CD4-positive, alpha-beta T cell treated with Interleukin-15 for 4 hours (primary cell): ENCODE measurements at places on chromosomes 5 and 9.

DNA sequence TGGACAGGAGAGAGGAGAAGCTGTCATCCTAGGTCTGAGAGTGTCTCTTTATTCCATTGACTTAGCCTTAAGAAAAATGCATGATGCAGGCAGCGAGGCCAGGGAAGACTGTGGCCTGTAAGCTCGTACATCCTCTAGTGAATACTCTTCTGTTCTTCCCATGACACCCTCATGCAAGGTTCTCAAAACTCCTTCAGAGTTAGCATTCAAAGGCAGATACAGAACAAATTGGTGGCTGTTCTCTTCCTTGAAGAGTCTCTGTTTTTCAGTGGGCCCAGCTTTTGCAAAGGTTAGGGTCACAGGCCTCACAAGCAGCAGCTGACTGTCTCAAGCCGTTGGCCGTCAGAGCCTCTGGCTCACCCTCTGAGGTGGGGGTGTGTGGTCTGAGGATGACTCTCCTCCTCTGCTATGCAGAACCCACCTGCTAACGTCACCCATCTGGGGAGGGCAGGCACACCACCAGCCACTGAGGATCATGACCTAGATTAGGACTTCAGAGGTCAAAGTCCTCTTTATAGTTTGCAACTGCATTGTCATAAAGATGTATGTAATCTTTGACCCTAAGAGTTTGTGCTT is 15.1 kb downstream of the ADCY2 start:
- DNase-seq: no peak

DNA sequence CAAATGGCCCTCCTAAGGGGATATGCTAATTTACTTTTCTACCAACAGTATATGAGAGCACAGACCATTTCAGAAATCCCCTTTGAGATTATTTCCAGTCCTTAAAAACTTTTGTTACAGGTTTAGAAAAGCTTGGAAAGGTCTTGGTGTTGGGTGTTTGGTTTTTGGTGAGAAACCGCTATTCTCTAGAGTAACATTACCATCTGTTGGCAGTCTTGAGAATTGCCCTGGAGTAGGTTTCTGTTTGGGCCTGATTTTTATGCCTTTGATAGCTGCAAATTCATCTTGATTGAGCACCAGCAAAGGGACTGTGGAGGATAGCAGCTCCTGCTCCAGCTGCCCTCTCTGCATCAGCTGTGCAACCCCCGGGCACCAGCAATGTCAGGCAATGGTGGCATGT is 8.0 kb downstream of the NUDT2 start:
- no peak for DNase-seq

GRCh38 chr5:181203777-181204112 is 1.3 kb downstream of the TRIM7 start:
- no peak for DNase-seq

DNA sequence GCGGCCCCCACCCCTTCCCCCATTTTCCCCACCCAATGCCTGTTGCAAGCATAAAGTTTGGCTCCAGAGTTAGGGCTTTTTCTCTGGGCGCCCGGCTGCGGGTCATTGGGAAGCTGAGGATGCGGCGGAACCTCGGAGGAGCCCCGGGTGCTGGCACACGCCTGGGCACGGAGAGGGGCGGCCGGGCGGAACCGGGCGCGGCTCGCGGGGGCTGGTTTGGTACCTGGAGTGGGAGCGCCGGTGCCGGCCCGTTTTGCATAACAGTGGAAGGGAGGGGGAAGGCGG is 1.2 kb downstream of the PPARGC1B start:
- DNase-seq: no peak

GRCh38 chr5:114223866-114224265 is 138.0 kb upstream of the KCNN2 start:
- no peak for DNase-seq

DNA sequence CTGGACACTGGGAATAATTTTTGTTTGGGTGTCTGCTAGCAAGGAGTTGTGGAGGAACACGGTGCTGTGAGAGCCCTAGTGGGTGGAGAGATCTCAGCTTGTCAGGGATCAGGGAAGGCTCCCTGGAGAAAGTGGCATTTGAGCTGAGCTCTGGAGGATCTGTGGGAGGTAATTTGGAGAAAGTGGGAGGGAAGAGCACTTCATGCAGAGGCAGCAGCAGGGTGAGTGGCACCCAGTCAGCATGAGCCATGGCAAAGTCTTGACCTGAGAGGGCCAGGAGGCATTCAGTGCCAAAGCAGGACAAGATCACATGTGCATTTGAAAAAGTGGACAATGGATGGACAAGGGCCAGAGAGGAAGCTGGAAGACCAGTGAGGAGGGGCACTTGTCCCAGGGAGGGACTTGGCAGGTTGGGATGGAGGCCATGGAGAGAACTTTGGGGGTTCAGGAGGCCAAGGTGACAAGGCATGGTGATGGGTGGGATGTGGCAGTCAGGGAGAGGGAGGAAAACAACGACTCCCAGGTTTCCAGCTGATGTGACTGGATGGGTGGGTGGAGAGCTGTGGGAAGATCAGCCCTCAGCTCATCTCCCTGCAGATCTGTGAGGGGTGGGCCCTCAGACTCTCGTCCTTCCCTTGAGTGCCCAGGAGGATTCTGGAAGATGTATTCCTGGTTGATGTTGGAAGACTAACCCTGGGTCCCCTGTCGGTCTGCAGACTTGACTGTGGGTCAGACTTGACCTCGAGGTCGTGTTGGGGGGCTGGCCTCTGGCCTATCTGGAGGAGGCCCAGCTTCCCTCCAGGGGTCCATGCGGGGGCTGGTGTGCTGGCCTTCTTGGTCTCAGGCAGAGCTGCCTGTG is 68.9 kb upstream of the PITX1 start:
- DNase-seq: no peak

DNA sequence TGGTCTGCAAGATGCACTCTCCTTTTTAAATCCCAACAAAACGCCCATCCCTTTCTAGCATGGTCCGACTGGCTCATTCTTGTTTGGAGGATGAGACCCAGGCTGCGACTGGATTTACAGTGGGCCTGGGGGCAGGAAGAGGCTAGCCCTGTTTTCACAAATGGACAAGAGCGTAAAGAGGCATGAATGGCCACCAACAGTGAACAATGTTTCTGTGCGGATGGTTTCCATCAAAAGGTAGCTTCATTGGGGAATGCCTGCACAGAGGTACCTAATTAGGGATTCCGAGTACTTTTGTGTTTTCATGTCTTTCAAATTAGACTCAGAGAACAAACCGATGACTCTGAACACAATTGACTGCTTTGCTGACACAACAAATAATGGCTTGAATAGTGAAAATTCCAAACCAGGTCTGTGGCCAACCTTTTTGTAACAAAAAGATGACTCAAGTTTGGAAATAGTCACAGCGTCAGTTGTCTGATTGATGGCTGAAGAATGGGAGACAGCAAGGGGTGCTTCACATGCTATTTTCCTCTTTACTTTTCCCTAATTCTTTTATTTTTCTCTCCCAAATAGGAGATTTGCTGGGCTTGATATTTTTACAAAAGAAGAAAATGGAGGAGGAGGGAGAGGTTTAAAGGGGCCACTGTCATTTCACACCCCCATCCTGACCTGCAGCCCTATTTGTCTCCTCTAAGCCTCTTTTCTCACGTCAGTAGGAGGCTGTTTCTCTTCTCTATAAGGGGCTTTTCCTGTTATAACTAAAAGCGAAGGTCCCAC is 208.1 kb upstream of the S1PR3 start:
- no peak for DNase-seq

GRCh38 chr9:78001946-78002731 is 29.5 kb downstream of the GNAQ start:
- DNase-seq: no peak

GRCh38 chr9:38413283-38413682 is 11.0 kb downstream of the IGFBPL1 start:
- no peak for DNase-seq

GRCh38 chr5:81234299-81234698 is 1.2 kb downstream of the CKMT2 start:
- no peak for DNase-seq

- DNase-seq: no peak
These were observed 119.8 kb downstream of the PLPPR1 start for GRCh38 chr9:101148344-101148743.

DNA sequence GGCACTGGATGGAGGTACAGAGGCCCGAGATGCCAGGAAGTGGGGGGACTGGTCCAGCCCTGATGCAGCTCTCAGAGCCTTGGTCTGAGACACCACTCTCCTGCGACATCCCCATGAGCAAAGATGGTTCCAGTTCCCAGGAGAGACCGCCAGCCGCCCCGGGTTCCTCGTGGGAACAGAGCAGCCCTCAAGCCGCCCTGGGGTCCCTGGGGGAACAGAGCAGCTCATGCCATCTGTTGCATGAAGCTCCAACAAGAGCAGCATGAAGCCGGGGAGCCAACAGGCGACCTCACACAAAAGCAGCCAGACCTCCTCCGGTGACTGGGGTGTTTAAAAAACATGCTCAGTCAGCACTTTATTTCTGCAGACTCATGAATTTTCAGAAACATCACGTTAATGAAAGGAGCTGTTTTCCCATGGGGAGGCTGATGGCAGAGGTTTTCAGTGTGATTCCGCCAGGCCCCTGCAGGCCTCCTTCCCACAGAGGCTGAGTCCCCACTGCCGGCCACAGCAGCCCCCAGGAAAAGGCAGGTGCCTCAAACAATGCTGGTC is 6.2 kb downstream of the SLC6A18 start:
- DNase-seq: no peak

GRCh38 chr9:130682421-130683121 is 11.0 kb upstream of the EXOSC2 start:
- peak; percentile 52 for DNase-seq

GRCh38 chr9:4686112-4686511 is 6.7 kb downstream of the CDC37L1 start:
- no peak for DNase-seq

DNA sequence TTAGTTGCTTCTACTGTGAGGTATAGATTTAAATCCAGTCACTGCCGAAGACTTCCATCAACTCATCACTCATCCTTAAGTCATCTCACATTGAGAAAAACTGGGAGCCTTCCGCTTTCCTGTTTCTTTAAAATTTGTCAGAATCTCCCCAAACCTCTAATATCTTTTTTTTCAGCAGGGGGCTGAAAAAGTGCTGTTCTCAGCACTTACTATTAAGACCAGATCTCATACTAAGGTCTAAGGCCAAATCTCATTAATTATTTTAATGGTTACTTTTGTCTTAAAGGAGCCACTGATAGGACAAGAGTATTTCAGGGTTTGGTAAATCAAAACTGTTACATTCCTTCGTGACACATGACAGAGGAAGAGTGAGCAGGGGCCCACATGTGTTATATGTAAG is 134.6 kb upstream of the PRSS3 start:
- DNase-seq: no peak

- DNase-seq: no peak
These were observed 7.1 kb downstream of the FPGS start for GRCh38 chr9:127809540-127810377.

DNA sequence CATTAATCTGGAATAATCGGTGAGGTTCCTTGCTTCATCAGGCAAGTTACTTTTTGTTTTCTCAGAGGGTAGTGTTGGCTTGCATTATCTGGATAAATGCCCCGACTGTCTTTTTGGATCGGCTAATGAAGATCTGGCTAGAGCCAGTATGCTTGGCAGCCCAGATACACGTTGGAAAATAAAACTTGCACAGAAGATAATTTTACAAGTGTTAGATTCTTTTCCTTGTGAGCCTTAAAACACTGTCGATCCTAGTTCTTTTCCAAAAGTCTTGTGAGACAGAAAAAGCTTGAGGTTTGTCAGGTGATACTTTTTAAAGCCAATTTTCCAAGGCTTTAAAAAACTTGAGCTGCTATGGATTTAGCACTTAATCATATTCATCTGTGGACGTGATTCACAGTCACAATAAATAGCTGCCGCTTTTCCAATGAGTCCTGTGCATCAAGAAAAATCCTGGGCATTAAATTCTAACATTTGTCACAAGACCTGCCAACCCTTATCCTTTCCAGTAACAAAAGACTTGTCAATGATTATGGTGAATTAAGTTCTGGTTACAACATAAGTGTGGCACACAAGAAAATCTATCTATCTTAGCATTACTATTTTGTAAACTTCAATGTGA is 68.5 kb downstream of the PRLR start:
- DNase-seq: no peak

DNA sequence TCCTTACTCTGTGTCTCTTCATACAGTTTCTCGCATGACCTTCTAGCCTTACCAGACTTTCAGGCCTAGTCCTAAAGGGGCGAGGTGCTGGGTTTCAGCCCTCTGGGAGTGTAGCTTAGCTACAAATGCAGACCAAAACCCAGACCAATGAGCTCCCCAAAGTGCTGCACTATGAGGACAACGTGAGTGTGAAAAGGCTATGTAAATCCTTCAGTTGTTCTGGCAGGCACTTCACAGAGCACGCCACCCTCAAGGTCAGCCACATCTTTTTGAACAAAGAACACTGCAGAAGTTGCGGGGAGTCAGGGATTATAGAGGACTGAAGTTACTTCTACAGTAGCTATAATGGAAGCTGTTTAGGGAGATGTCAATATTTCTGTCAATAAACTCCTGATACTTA is 301.7 kb downstream of the MARCHF11 start:
- DNase-seq: no peak

- DNase-seq: no peak
These were observed 220.5 kb downstream of the NR2F1-AS1 start for GRCh38 chr5:93360436-93361088.

DNA sequence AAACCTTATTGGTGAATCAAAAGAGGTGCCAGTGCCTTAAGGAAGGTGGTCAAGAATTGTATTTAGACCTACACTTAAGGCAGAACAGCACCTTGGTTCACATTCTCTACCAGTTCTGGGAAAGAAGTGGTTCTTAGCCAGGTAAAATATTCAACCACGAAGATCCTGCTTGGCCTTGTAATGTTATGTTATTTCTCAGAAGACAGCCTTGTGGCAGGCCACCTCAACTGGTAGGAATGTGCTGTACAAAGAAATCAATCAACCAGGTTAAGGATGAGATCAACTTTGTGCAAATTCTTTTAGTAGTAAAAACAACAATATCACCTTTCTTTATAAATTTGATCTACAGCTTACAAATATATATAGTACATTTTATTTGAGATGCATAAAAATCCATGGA is 246.8 kb downstream of the ARRDC3 start:
- DNase-seq: no peak

GRCh38 chr5:163623986-163624385 is 118.6 kb downstream of the MAT2B start:
- no peak for DNase-seq

GRCh38 chr9:72203205-72203803 is 54.1 kb downstream of the GDA start:
- DNase-seq: no peak

- DNase-seq: no peak
These were observed 369 bp downstream of the OCLN start for GRCh38 chr5:69492923-69493395.

GRCh38 chr9:99112750-99113413 is 8.0 kb downstream of the TGFBR1 start:
- DNase-seq: peak; percentile 58

- no peak for DNase-seq
These were observed 15.3 kb downstream of the ALDH1A1 start for GRCh38 chr9:72937545-72937944.

GRCh38 chr9:71303351-71303750 is 181.9 kb upstream of the TRPM3 start:
- no peak for DNase-seq

DNA sequence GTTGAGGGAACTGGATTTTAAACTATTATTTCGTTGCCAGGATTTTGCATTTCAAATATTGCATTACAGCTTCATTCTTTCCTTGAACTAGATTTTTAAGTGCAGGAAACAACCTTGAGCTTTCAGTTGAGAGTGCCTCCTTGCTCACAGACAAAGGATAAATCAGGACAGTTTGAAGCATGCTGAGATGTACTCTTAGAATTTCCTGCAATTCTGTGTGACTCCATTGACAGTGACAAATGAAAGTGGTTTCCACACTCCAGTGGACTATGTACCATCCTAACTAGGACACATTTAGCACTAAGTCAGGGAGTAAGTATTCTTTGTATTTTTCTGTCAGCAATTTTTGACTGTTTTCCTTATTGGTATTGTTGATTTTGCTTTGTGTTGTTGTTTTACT is 100.0 kb upstream of the PLCXD3 start:
- DNase-seq: no peak
